Activated CD8-positive, alpha-beta T cell treated with anti-CD3 and anti-CD28 coated beads for 36 hours (primary cell): ENCODE measurements at places on chromosomes 4 and X.

DNA sequence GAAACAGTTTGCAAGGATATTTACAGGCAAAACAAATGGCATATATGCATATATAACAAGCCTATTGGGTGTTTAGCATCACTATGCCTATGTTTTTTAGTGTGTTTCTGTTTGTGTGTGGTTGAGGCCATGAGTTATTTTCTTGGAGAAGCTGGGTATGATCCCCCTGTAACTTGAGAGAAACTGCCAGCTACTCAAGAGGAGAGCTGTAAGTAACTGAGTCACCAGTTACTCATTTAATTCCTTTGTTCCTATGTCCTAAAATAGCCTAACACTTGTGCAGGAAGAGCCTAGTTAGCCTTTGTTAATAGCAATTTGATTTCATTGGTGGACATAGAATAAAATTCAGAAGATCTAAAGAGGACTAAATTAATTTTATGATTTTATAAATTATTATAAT, 79.1 kb downstream of the PWWP3B start:
- no peak for DNase-seq

DNA sequence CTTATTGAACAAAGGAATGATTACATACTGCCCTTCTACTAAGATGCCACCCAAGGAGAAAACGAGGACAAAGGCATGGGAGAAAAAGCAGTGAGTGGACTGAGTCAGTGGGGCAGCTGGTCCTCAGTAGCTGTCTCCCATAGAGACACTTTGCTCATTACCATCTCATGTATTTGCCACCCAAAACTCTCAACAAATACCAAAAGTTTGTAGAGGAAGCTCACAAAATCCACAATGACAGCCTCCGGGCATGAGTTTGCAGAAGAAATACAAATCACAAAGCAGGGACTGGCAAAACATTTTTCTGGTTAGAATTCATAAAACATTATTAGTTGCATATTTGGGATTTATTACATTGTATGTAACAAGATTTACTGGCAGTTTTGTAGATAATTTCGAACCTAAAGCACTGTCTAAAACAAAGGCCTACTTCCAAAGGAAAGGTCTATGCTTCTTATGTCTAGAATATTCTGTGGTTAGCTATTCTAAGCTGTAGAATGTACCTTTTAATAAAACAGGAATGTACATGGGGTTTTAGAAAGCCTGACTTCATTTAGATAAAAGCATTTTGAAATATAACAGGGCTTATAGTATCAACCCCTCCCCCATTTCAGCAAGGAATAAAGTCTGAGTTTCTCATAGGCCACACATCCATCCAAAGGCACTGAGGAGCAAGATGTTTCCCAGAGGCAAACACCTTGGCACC, 17.7 kb downstream of the PCDH18 start:
- no peak for DNase-seq

GRCh38 chr4:23822181-23822580, 67.7 kb downstream of the PPARGC1A start:
- no peak for DNase-seq

- no peak for DNase-seq
Observed at GRCh38 chrX:147228153-147228552, 413.6 kb upstream of the CXorf51A start.

- DNase-seq, result no peak
Observed at GRCh38 chr4:181588733-181589302, 654.4 kb upstream of the TENM3 start.

- no peak for DNase-seq
Observed at GRCh38 chr4:139017861-139018260, 2.3 kb downstream of the NOCT start.

- no peak for DNase-seq
Observed at GRCh38 chr4:146640021-146640464, 1.4 kb downstream of the POU4F2 start.

- no peak for DNase-seq
Observed at GRCh38 chr4:150096625-150097024, 18.4 kb downstream of the DCLK2 start.

GRCh38 chr4:156501962-156502361, 469.6 kb downstream of the PDGFC start:
- DNase-seq, result no peak

DNA sequence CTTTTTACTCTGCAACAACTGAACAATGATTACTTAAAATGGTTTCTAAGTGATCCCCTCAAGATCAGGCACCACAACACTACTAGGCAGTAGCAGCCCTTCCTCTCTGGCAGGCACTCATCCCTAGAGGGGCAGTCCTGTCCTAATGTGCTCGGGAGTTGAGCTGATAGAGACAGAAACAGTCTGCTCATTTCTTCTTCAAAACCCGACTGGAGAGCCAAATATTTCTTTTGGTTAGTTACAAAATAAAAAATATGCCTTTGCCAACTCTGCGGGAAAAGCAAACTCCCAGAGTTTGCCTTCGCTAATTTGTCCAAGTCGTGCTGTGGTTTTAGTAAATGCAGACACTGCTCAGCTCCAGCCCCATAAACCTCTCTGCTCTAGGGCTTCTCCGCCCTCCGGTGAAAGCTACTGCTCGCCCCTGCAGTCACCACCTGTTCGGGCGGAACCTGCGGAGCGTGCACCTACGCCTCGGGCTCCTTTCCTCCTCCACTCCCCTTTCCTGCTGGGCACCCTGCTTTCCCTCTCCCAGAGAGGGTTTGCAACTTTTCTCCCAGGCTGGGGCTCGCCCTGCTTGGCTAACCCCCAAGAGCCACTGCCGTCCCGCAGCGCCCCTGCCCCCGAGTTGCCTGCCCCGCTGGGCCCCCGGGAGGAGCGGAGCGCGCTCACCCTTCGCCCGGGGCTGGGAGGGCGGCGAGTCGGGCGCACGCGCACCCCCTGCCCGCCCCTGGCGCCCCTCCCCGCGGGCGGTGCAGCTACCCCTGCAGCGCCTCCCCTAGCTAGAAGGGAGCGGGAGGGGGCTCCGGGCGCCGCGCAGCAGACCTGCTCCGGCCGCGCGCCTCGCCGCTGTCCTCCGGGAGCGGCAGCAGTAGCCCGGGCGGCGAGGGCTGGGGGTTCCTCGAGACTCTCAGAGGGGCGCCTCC, at the start of gene NPNT:
Gene NPNT, plus strand, starts transcription at position 812 of the 923 bp plus-strand sequence. CDS start 182 bp downstream, outside the sequence.
- DNase-seq, result no peak

DNA sequence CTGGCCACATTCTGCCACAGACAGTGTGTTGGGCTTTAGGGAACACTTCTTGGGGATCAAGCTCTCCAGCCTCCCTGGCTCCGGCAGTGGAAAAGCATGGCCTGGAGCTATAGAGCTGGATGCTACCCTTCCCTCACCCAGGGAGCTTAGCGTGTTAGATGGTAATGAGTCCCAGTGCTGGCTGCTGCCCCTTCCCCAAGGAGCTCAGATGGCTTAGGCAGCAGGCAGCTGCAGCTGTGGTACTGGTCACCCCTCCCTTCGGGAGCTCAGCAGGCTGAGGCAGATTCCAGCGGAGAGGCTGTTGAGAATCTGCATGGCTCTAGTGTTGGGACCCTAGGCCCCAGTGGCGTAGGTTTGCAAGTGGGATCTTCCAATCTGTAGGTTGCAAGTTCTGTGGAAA, 19.5 kb downstream of the TMEM144 start:
- no peak for DNase-seq

GRCh38 chr4:75658876-75659275, 14.3 kb downstream of the G3BP2 start:
- no peak for DNase-seq

DNA sequence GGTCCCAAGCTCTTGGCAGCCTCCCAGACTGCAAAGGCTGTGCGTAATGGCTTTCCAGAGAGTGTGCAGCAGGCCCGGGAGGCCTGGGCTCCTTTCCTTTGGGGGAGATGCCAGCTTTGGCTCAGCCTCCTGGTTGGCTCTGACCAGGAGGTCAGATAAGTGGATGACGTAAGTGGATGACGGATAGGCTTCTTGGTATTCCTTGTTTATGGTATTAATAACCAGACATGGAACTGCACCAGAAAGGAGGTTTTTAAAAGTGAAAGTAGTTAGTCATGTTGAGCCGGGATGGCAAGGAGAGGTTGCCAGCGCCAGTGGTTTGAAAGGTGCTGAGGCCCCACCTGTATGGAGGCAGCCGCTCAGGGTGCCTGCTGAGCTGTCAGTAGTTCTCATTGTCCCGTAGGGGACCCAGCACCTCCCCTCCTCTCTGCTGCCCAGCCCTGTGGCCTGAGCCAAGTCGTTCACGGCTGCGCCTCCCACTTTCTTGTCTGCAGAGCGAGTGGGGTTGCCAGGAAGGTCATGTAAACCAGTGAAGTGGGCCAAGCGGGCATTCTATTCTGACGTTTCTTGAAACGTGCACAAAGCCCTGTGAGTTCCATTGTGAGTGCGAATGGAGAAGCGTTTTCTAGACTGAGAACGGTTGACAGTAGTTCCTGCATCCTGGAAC, 28.7 kb upstream of the STOX2 start:
- no peak for DNase-seq

- no peak for DNase-seq
Observed at GRCh38 chr4:87965501-87965975, 10.0 kb upstream of the SPP1 start.

DNA sequence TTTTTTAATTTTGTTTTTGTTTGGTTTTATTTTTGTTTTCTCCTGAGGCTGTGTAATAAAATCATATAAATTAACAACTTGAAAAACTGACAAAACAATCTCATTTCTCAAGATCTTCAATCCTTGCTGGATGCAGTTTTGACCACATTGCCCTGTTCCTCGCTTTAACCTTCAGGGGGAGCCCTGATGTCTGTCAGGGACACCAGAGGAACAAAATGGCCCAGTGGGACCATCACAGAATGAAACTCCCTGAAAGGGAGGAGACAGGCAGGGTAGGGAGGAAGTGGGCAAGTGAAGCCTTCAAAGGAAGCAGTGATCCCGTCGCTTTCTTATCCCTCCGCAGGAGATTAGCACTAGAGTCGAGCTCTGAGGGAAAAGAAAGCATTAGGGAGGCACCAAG, 274.9 kb upstream of the LDB2 start:
- no peak for DNase-seq

DNA sequence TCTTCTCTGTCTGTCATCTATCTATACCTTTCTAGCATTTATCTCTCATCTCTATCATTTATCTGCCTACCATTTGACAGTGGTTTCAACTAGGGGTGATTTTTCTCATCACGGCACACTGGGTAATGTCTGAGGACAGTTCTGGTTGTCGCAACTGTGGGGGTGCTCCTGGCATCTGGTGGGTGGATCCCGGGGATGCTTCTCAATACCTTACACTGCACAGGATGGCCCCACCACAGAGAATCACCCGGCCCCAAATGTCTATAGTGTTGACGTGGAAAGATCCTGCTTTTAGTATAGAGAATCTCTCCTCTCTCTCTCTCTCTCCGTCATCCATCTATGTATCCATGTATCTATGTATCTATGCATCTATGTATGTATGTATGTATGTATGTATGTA, 7.2 kb downstream of the P2RY8 start:
- no peak for DNase-seq

DNA sequence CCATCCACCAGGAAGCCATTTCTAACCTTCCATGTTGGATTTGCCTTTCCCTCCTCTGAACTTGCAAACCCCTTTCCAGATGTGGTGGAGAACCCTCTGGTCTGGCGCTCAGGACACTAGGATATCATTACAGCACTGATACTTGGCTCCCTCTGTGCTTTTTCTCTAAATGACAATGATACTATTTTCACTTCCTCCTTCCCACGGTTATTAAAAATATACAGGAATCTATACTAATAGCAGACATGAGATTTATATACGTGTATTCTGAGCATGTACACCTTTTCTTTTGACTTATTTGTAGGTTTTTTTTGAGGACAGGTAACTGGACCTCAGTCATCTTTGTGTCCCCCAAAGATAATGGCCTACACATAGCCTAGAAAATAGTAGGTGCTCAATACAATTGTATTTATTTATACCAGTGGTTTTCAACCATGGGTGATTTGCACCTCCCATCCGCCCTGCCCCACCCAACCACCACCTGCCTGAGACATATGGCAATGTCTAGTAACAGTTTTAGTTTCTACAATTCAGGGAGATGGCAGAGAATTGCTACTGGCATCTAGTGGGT, 60.4 kb upstream of the PLAC8 start:
- no peak for DNase-seq

- DNase-seq, result no peak
Observed at GRCh38 chrX:53082773-53083616, 828 bp downstream of the TSPYL2 start.

DNA sequence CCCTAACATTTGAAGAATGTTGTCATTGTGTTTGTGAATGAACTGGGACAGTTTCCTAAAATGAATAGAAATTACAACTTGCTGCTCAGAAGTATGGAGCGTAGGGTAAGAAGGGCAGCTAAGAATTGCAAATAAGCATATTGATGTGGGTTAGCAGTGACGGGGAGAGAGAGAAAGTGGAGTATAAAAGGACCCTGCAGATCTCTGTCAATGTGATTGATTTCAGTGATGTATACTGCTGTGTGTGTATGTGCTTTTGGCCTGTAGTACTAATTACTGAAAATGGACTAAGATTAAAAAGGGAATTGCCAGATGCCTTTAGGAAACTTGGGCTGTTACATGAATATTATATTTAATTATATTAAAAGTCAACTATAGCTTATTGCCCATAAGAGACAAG, 7.8 kb upstream of the MFAP3L start:
- no peak for DNase-seq

DNA sequence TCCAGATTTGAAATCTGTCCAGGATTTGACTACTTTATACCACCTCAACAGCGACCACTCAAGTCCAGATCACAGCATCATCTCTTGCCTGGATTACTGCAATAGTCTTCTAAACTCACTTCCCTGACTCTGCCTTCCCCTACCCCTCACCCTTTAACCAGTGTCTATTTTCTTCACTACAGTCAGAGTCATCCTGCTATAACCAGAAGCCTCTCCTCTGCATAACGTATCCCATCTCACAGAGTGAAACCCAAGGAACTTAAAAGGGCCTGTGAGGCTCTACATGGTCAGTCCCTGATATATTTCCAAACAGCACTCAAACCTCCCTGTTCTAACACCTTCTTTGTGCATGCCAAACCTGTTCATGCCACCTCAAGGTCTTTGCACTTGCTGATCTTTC, 40.7 kb upstream of the SCOC start:
- DNase-seq, result no peak

DNA sequence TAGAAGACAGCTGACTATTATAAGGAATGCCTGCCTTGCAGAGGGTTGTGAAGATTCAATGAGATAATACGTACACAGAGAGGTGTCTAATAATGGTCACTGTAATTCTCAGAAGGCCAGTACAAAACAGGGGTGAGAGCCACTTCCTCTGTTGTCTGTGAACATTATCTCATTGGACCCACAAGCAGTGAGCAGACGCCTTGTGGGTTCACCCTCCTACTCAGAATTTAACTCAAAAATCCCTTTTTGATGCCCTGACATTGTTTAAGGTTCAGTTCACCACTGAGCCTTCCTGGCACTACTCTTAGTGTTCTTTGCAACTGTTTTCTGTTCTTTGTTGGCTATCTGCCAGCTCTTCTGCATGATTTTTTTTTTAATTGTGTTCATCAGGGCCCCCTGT, 467.4 kb downstream of the BCOR start:
- peak; percentile 35 for DNase-seq

DNA sequence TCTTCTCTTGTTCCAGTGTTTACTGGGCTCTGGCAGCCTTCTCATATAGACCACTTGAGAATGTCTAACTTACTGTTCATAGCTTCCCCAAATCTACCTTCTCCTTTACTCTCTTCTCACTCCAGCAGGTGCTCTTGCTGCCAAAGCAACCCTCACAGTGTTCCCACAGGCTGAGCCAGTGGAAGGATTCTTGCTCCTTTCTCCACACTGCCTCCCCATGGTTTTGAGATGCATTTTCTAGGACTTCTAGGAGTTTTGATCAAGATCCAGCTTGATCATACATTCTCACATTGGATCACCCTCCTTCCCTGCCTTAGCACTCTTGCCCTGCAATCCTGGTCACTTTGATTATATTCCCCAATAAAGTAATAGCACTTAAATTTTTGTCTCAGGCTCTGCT, 230.8 kb downstream of the TMEM47 start:
- DNase-seq, result no peak
